ENCODE measurements at places on chromosomes 11 and 22. TPM values are rescaled to one million over a fixed set of nuclear protein-coding genes. Genes with fewer than 3 reads are reported as not detected.

Gene FAT3
- not detected for total RNA-seq

Gene TBC1D22A
- 32.9 TPM for total RNA-seq

Gene AQP11
- 0.33 TPM for total RNA-seq

Gene UBQLNL
- total RNA-seq = 0.20 TPM

Gene SHANK2
- total RNA-seq = not detected

Gene HTR3B
- not detected for total RNA-seq

Gene ARCN1
- 112 TPM for total RNA-seq

Gene PLAAT5
- total RNA-seq = not detected

Gene CDC42EP1
- total RNA-seq = 0.22 TPM

Gene KIAA0930
- total RNA-seq = 26.1 TPM

Gene CDC42BPG
- 2.2 TPM for total RNA-seq

Gene LRRC55
- total RNA-seq = not detected

Gene OR5A1
- total RNA-seq = not detected

Gene OR51B2
- total RNA-seq = not detected

Gene ALG8
- 37.7 TPM for total RNA-seq

Measured in activated naive CD4-positive, alpha-beta T cell treated with anti-CD3 and anti-CD28 coated beads, Interleukin-2, amount 10 ng/mL, durations not matched to agents 5 hours and 36 hours (primary cell).